ENCODE measurements at places on chromosomes 5 and 9.

DNA sequence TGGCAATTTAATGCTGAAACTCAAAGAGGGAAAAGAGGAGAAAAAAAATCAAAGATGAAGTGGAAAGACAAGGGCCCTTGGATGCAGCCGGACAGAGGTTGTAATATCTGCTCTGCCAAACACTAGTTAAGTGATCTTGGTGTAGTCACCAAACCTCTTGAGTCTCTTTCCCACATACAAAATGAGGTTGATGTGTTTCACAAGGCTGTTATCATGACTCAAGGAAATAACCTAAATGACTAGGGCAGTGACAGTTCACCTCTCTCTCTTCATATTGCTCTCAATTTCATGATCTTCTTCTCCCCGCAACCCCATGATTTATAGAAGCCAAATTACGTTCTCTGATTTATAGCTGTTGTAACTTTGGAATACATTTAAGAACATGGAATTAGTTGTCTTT is 44.9 kb downstream of the PIK3R1 start:
- no peak for DNase-seq

GRCh38 chr5:44952376-44952775 is 143.6 kb downstream of the MRPS30 start:
- DNase-seq: peak; percentile 44

DNA sequence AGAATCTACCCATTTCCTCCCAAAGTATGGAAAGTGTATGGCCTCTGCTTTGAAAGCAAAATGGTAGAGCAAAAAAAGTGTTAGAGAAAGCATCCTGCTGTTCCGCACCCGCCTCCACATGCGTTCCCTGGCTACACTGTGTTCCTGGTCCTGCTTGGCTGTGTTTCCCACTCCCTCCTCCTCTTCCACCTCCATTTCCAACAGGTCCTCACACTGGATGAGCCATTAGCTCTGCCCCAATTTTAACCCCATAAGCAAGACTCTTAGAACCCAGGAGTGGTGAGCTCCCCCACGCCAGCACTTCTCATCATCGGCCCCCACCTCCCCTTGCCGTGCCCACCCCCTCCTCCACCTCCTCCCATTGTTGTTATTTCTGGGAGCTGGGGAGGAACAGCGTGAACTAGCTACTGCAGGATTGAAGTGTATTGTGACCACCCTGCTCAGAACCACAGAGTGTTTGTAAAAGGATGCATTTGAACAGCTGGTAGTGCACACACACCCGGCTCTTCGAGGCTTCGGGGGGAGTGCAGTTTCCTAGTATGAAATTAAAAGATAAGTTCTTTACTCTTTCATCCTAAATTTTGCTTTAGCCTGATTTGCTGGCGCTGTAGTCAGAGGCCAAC is 120.0 kb downstream of the PDZD2 start:
- no peak for DNase-seq

- DNase-seq: peak; percentile 58
Measured at GRCh38 chr9:70639853-70640814, 225.7 kb upstream of the KLF9 start.

DNA sequence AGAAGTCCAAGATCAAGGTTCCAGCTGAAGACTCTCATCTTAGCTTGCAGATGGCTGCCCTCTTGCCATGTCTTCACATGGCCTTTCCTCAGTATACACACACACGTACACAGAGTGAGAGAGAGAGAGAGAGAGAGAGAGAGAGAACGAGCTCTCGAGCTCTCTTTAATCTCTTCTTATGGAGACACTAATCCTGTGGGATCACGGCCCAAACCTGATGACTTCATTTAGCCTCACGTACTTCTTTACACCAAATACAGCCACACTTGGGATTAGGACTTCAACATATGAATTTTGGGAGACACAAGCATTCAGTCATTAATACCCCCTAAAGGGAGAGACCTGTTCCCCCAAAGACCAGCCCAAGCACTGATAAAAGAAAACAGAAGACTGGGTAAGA is 42.8 kb downstream of the SIL1 start:
- DNase-seq: no peak

GRCh38 chr5:10352430-10353240 is 860 bp upstream of the MARCHF6 start:
- peak; percentile 25 for DNase-seq

DNA sequence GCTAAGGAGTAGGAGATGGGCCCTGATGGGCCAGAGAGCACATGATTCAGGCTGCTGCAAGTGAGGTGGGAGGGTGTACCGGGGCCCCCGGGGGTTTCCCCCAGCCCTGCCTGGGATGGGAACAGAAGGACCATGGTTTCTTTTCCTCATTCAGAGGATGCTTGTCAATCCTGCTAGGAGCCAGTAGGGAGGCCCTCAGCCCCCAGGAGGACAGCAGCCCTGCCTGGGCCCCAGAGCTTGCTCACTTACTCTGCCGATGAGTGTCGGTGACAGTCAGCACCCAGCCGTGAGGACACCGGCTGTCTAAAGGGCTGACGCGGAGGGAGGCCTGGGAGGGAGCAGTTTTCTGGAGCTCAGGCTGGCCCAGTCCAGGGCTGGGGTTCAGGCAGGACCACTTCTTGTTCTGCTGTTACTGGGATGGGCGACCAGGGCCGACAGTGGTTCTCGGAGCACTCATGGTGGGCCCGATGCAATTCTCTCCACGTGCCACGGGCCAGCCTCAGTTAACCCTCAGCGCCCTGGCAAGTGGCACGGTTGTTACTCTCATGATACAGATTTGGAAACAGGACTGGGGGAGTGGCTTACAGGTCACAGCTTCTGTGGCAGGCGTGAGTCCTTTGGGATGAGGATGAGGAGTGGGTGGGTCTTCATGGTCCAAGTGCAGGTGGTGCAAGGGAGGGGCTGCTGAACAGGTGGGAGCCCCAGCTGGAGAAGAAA is 1.8 kb downstream of the ARRDC1 start:
- no peak for DNase-seq

DNA sequence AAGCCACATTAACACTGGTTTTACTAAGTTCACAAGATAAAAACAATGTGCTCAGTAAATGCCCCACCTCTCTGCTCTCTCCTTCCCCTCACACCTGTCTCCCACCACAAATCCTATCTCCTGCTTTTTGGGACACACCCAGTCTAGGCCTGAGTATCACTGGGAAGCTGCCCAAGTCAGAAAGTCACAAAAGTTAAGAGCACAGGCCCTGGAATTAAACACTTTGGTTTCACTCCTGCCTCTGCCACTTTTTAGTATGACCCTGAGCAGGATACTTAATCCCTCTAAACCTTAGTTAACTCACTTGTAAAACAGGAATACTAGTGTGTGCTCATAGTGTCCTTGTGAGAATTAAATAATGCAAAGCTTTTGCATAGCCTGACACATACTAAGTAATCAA is 11.3 kb downstream of the C5 start:
- no peak for DNase-seq

- DNase-seq: no peak
Measured at GRCh38 chr9:35432076-35432475, 57.8 kb upstream of the RUSC2 start.

GRCh38 chr9:69122549-69123141 is 51.4 kb upstream of the TJP2 start:
- DNase-seq: peak; percentile 81

DNA sequence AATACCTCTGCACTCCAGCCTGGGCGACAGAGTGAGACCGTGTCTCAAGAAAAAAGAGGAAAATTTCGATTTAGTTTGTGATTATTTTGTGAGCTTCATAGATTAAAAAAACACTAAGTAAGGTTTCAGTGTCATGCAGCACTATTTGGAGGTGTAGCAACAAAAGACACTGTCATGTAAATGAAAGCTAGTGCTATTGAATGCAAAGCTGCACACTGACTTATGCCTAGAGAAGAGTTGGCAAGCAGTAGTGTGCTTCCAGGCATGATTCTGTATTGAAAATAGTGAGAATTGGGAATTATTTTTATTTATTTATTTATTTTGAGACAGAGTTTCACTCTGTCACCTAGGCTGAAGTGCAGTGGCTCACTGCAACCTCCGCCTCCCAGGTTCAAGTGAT is 34.5 kb downstream of the DDX46 start:
- DNase-seq: no peak

GRCh38 chr9:68672215-68672614 is 32.8 kb upstream of the PIP5K1B start:
- no peak for DNase-seq

DNA sequence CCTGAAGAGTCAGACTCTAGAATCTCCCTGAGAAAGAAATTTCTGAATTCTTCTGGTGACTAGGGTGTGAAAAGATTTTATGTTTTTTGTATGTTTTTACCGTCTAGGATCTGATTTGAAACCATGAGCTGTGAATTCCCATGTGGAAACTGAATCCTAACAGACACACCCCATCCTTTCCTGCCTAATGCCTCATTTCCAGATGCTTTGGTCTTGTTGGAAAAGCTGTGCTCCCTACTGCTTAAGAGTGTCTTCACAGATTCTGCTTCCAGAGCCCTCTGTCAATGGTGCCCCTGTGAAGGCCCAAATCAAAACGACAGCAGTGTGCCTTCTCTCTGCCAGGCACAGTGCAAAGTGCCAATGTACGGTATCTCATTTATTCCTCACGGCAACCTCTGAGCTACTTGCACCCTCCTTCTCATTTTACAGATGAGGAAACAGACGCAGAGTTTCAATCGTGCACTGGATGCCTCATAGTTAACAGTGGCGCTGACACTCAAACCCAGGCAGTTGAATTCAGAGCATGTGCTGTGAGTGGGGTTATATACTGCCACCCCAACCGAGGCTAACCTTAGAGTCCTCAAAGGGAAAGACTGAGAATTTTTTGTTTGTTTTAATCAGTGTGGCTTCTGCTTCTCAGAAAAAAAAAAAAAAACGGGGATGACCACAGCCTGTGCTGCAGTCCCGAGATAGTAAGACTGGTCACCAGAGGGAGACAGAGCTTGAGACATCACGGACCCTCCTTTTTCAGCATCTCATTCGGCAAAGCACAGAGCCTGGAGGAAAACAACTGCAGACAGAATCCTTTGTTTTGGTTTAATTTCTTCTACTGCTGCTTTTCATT is 188.4 kb downstream of the SNCAIP start:
- DNase-seq: peak; percentile 67

DNA sequence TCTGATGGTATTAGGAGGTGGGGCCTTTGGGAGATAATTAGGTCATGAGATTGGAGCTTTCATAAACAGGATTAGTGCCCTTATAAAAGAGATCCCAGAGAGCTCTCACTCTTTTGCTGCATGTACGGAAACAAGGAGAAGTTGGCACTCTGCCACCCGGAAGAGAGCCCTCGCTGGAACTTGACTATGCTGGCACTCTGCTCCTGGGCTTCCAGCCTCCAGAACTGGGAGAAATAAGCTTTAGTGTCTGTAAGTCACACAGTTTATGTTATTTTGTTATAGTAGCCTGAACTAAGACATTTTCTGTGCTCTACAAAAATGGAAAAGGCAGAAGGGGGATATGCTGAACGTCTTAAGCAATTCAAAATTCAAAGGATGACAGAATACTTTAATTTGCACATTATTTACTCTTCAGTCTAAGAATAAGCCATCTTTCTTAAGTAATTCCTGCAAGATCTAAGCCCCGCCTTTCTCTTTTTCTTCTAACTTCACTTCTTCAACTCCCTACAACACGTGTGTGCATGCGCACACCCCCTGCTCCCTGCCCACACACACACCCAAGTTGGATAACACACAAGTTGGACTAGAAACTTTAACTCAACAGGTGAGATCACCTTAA is 17.3 kb downstream of the NFIB start:
- DNase-seq: no peak

DNA sequence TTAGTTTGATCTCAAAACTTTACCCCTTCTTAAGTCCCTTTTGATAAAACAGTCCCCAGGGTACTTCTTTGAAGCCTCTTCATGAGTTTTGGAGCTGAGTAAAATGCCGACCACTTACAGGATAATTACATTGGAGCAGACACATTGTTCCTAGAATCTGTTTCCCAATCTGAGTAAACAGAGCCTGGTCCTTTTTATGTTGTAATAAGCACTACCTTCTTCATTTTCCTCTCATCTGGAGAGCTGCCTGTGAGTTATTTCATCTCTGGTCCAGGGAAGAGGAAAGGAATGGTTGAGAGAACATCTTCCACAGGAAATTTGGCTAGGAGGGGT is 26.3 kb upstream of the GALNT10 start:
- DNase-seq: no peak

GRCh38 chr5:124232515-124232914 is 513.9 kb downstream of the ZNF608 start:
- DNase-seq: no peak

DNA sequence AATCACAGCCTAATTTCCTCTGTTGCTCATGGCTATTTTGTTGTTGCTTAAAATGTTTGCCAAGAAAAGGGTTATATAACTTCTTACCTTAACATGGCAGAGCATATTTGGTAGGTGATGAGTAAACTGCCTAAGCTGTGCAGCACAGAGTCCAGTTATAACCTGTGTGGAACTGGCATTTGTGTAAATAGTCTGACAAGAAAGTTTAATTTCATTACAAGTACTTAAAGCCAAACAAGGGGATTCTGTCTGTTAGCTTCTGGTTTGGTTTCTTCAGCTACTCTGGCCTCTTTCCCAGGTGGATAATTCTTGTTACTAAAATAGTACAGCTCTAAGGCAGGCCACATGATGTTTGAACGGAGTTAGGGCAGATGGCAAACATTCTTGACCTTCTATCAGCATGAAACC is 72.2 kb downstream of the PTCD2 start:
- no peak for DNase-seq

GRCh38 chr5:73896097-73896496 is 270.1 kb downstream of the ARHGEF28 start:
- no peak for DNase-seq

- no peak for DNase-seq
Measured at GRCh38 chr9:101399643-101399970, 956 bp downstream of the ZNF189 start.

DNA sequence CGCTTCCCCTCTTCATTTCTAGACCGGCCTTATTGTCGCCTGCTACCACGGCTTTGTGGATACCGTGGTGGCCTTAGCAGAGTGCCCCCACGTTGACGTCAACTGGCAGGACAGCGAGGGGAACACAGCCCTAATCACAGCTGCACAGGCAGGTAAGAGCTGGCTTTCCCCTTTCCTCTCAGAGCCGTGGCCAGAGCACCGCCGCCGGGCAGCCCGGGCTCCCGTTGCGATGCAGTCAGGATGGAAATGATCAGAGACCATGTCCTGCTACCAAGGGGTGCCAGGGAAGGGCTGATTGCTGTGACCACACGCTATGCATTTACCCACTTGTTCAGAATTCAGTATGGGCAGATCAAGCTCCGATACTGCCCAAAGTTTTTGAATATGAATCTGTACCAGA is 54.4 kb downstream of the ANKRD33B start:
- no peak for DNase-seq

DNA sequence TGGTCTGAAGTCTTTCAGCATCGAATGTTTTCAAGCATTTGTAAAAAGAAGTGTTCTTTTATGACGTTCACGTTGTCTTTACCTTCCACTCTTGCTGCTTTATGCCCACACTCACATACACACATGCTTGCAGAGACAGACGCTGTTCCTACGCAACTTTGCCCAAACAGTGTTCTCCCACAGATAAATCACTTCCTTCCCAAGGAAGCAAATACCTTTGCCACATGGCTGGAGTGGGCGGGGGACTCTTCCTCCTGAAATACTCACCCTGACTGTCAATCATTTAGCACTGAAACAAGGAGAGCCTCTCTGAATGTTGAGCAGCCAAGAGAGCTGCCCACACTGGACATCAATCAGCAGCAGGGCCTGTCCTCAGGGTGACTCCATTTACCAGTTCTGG is 22.4 kb upstream of the ASTN2 start:
- no peak for DNase-seq

- DNase-seq: no peak
Measured at GRCh38 chr5:155004138-155004744, 9.3 kb upstream of the KIF4B start.

GRCh38 chr9:108687006-108687987 is 168.5 kb downstream of the ACTL7B start:
- DNase-seq: peak; percentile 92

Measured in fibroblast of skin of abdomen (primary cell).